ENCODE measurements at places on chromosomes 11 and 22. TPM values are rescaled to one million over a fixed set of nuclear protein-coding genes. Genes with fewer than 3 reads are reported as not detected.

DNA sequence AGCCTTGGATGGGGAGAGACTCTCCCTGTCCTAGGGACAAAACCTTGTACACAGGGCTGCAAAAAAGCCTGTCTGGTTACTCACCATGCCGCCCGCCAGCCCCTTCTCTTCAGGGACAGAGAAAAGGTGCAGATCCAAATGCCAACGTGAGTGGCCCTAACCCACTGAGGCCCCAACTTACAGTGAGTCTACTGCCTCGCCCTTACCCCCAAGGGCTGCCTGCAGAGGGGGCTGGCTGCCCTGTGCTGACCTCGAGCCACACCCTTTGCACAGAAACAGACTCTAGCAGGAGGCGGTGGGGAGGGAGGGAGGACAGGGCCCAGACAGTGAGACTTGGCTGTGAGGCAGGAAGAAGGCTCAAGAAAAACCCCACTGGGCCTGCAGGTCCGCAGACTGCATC, 13.6 kb upstream of the CHST1 start:
- DNase-seq = no peak

DNA sequence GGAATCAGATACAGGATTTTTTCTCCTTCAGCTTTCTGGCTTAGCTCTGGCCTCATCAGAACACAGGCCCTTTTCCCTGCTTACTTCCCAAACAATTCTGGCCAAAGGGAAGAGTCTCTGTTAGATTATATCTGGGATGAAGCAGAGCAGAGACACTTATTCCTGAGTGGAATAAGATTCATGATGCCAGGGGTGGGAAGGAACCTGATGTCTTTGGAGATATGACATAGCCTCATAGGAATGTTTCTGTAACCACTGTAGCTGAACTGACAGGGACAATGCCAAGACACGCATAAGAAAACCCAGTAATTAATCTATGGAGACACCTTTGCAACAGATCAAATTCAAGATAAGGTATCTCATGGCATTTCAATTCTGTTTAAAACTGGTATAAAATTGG, 177.1 kb upstream of the RAG2 start:
- DNase-seq = peak; percentile 51

GRCh38 chr11:117986981-117987574, 884 bp downstream of the IL10RA start:
- DNase-seq = no peak

GRCh38 chr11:76551400-76551799, 106.6 kb downstream of the EMSY start:
- DNase-seq = no peak

DNA sequence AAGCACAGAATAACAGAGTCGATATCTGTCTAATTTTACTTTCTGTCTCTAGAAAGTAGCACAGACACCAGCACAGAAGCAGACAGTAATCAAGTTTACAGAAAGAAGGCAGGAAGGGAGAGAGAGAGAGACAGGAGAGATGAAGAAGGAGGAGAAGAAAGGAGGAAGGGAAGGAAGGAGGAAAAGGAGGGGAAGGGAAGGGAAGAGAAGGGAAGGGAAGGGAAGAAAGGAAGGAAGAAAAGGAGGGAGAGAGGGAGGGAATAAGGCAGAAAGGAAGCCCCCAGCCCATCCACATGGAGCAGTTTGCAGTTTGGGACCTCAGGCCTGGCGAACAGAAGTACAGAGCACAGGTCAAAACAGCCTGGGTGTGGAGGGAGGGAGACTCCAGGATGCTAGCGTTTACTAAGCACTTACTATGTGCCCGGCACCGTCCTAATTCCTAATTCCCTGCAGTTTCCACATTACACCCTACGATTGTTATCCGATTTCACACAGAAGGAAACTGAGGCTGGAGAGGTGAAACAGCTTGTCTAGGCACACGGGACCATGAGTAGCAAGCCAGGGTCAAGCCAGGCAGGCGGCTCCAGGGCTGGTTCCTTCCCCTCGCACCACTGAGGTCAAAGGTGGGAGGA, 46.0 kb upstream of the WNT7B start:
- no peak for DNase-seq

DNA sequence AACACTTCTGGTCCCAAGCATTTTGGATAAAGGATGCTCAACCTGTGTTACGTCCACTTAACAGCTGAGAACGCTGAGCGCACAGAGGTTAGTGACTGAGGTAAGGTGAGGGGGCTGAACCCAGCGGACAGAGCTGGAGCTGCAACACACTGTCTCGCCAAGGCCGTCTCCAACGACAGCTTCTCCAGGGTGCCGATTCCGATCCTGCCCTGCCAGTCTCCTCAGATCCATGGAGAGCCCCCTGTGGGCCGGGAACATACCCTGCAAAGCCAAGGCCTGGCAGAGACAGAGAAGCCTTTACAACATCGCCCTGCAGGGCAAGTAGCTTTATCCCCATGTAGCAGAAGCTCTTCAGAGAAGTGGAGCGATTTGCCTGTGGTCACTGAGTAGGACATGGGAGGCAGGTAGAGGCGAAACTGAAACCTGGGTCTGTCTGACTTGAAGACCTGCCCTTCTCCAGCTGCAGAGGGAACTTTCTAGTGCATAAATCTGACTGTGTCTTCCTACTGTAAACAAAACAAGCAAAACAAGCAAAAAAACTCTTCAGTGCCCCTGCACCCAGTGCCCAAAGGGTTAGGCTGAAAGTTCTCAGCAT, 72.8 kb downstream of the SCUBE1 start:
- no peak for DNase-seq

DNA sequence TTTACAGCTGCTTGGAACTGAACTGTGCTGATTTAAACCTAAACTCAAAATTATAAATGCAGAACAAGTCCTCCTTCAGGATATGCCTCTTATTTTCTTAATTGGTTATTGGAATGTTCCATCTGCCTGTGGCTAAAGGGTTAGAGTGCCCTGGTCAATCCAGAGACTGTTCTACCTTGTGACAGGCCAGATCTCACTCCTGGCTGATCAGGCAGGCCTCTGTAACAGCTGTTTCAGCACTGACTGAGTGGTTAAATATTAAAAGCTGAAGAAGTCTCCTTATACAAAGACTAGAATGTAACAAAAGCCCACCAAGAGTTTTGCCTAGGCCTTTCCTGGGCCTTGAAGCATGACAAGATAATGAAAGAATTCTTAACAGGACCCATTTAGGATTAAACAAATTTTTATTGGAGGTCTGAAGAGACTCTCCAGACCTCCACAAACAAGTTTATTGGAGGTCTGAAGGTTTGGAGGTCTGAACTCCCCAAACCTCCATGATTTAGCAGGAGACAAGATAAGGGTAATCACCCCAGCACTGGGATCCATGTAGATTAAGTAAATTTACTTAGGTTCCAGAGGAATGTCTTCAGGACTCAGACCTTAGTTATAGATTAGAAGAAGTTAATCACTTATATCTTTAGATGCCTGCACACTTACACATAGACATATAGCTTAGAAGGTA, 35.8 kb downstream of the TMPRSS5 start:
- no peak for DNase-seq

- peak; percentile 27 for DNase-seq
Measured at GRCh38 chr11:32884770-32885384, 7.7 kb upstream of the QSER1 start.

GRCh38 chr11:96122601-96123074, 198.7 kb upstream of the MTMR2 start:
- peak; percentile 72 for DNase-seq

- no peak for DNase-seq
Measured at GRCh38 chr22:41021061-41021612, 70.0 kb downstream of the RBX1 start.

GRCh38 chr22:38069372-38070249, 12.4 kb downstream of the PICK1 start:
- no peak for DNase-seq

GRCh38 chr22:28074526-28074925, 155.5 kb upstream of the PITPNB start:
- DNase-seq = no peak

DNA sequence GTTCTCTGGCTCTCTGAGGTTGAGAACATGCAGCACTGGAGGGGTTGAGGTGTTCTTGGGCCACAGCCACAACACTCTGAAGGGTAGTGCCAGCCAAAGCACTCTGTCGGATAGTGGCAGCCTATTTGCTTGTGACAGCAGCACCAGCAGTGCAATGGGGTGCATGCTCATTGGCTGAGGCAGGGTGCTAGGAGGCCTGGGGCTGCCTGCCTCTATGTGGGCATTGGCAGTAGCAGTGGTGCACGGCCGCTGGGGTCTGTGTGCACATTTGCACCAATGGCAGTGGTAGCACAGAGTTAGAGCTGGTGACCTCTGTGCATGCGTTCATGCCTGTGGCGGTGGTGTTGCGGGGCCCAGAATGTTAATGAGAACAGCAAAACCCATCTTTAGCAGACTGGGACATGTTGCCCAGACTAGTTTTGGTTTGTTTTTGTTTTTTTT, 25.4 kb downstream of the PI4KA start:
- DNase-seq = no peak

DNA sequence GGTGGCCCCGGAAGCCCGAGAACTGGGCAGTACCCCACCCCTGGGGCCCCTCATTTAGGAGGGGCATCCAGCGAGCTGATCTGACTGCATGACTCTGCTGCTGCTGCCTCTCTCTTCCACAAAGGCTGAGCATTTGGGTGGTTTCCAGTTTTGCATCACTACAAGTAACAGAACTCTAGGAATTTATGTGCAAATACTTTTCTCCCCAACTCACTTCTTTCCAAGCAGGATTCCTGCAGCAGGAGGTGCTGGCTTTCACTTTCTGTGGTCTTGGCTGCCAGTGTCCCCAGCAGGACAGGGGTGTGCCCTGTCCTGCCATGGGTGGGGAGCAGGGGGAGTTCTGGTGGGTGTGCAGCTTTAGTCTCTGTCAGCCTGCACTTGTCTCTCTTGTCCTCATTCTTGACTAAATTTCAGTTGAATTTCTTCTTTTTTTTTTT, 21.2 kb downstream of the UPB1 start:
- DNase-seq = peak; percentile 81

- no peak for DNase-seq
Measured at GRCh38 chr22:49663823-49664222, 163.8 kb downstream of the BRD1 start.

DNA sequence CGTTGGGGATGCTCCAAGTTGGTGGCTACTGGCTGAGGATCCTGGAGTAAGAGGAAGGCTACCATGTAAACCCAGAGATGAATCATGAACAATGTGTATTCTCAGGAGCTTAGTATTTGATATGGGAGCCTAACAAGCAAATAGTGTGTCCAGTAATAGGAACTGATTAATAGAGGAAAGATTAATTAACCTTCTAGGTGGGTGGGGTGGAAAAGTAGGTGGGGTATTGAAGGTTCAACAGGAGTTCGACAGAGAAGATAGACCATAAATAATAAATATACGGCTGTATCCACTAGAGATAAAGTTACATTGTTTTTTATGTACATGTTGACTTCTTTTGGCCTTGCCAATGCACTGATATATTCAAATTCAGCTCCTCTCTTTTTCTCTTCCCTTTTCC, 43.1 kb downstream of the BMAL1 start:
- no peak for DNase-seq

GRCh38 chr22:23548501-23549197, 31.4 kb downstream of the IGLL1 start:
- no peak for DNase-seq

GRCh38 chr11:48124880-48125279, 91.7 kb upstream of the OR4B1 start:
- DNase-seq = no peak

Gene SUN2
- total RNA-seq = 33.0 TPM

Gene NLRP10
- total RNA-seq = 2.1 TPM

Gene ANGPTL5
- not detected for total RNA-seq

Gene SGSM1
- not detected for total RNA-seq

Gene MS4A8
- not detected for total RNA-seq

Gene GVQW3
- 3.0 TPM for total RNA-seq

Gene KRTAP5-8
- not detected for total RNA-seq

Gene CBX6
- 12.2 TPM for total RNA-seq

Gene DTX4
- 0.37 TPM for total RNA-seq

Gene PTPRJ
- total RNA-seq = 32.7 TPM

Gene GLYAT
- not detected for total RNA-seq

All from M059J (cell line).